Heart left ventricle (tissue), 16 donors: ENCODE measurements at places on chromosomes 4 and X. TPM values are rescaled to one million over a fixed set of nuclear protein-coding genes. Genes with fewer than 3 reads are reported as not detected.
A peak's percentile ranks its signal among the peaks of the same experiment; 100 is the strongest.

DNA sequence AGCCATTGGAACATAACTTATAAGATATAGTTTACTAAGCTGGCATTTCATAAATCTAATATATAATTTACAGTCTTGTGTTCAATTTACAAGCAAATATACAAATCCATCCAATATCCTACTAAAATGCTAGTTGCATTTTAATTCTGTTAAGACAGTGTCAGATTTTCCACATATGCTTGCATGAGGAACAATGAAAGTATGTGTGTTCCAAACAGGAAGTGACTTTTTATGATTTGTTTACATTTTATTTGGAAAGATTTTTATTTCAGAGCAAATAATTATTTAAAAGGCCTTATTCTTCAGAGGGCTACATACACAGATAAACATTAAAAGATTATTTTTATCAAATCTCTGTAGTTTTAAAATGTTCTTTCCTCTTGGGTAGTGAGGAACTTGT, 130.1 kb downstream of the KLHL34 start:
- no peaks in the 10 kb centered on the region for H3K4me1 ChIP-seq
- no peaks in the 10 kb centered on the region for H3K27me3 ChIP-seq
- no peak overlapping the region for H3K27ac ChIP-seq
- H3K4me3 ChIP-seq, result no peak overlapping the region
- no peaks in the 10 kb centered on the region for H3K36me3 ChIP-seq

Gene CSN2
- not detected for total RNA-seq

GRCh38 chr4:114659386-114660008, 60.9 kb downstream of the UGT8 start:
- no peaks in the 10 kb centered on the region for H3K4me1 ChIP-seq
- DNase-seq, result peak; percentile 27
- H3K27ac ChIP-seq, result no peak overlapping the region
- H3K4me3 ChIP-seq, result no peak overlapping the region
- no peaks in the 10 kb centered on the region for H3K27me3 ChIP-seq
- no peaks in the 10 kb centered on the region for H3K36me3 ChIP-seq

Gene ETDB
- not detected for total RNA-seq

GRCh38 chr4:98542011-98542410, 116.4 kb downstream of the TSPAN5 start:
- no peaks in the 10 kb centered on the region for H3K36me3 ChIP-seq
- DNase-seq, result no peak
- H3K27ac ChIP-seq, result no peak overlapping the region
- no peaks in the 10 kb centered on the region for H3K27me3 ChIP-seq
- H3K4me1 ChIP-seq, result no peaks in the 10 kb centered on the region

- no peaks in the 10 kb centered on the region for H3K36me3 ChIP-seq
- H3K27ac ChIP-seq, result no peak overlapping the region
- H3K4me1 ChIP-seq, result no peaks in the 10 kb centered on the region
- no peak overlapping the region for H3K4me3 ChIP-seq
These were observed 28.9 kb upstream of the VEGFD start for GRCh38 chrX:15413101-15413500.

DNA sequence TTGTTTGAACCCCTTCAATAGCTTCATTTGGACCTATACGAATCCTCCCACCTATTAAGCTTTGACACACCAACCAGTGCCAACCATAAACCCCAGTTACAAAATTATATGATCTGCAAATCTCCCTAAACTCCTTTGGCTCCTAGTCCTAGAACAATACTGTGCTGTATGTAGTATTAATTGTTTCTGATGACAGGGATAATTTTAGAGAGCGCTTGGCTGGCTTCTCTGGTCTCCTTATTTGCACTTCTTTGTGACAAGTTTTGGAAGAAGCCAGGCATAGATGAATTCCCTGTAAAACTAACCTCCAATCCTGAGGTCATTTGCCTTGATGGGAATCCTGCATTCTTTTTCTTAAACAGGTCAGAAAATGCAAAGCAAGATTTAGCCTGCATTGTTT, 433.0 kb downstream of the PPARGC1A start:
- peaks cover 2% of the 10 kb centered on the region for H3K4me1 ChIP-seq
- H3K36me3 ChIP-seq, result no peaks in the 10 kb centered on the region
- H3K27me3 ChIP-seq, result no peaks in the 10 kb centered on the region
- H3K27ac ChIP-seq, result no peak overlapping the region
- no peak overlapping the region for H3K4me3 ChIP-seq
- DNase-seq, result no peak

Gene EFHC2
- total RNA-seq, result 15.6 TPM

Gene TRIM61
- 1.7 TPM for total RNA-seq

DNA sequence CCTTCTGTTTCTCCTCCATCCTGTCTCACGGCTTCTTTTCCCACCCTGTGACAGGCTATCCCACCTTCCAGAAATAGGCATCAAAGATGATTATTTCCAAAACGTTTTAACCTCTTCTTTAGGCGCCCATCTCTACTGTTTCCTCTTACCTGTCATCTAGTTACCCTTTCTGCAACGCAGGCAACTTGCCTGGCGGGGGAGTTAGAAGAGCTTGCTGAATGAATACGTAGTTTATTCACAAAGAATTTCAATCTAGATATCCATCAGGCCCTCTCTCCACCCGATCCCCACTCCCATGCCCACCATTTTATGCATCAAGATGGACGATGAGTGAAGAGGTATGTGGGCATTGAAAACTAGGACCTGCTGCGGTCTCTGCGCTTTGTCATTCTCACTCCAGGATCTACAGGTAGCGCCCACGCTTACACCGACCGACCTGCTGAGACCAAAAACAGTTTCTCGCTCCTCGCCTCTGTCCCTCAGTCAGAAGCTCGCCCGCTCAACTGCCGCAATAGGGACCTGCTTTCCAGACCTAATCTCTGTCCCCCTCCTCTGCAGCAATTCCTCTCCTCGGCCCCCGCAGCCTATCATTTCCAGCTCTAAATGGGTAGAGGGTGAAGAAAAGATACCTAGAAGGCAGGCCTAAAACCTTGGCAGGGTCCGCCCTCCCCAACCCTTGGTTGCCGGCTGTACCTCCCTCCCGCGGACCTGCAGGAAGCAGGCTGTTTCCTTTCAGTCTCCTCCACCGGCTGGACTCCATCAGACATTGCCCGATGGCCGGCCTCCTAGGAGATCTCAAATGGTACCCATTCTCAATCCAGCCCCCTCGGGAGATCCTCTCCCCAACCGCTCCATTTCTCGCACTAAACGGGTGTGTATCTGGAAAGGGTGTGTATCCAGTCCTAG, 624 bp downstream of the BEX5 start:
- H3K27ac ChIP-seq, result no peak overlapping the region
- no peaks in the 10 kb centered on the region for H3K36me3 ChIP-seq
- peak overlapping the region; percentile 49 for H3K4me3 ChIP-seq
- no peak for DNase-seq
- H3K4me1 ChIP-seq, result no peaks in the 10 kb centered on the region

DNA sequence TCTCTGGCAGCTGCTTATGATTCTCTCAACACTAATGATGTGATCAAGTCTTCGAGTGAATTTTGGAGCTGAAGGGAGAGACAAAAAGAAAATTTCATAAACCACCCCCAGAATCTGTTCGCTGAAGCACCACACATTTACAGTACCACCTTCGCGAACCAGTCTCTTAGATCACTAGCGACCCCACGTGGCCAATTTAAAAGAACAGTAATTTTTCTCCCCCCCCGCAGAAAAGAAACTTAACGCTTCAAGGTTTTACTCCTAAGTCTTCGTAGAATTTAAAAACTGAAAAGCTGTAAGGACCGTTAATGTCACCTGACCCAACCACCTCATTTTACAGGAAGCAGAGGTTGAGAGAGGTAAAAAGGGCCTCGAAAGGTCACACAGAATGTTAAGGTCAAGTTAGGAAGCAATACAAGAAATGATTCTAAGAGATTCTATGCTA, 187.5 kb downstream of the QDPR start:
- peaks cover 15% of the 10 kb centered on the region for H3K4me1 ChIP-seq
- no peaks in the 10 kb centered on the region for H3K36me3 ChIP-seq
- peak; percentile 30 for DNase-seq

- DNase-seq, result peak; percentile 37
- H3K27me3 ChIP-seq, result no peaks in the 10 kb centered on the region
- H3K36me3 ChIP-seq, result peaks cover 24% of the 10 kb centered on the region
- H3K27ac ChIP-seq, result no peak overlapping the region
- no peaks in the 10 kb centered on the region for H3K4me1 ChIP-seq
These were observed 32.1 kb upstream of the CPLX1 start for GRCh38 chr4:858041-858481.

Gene FAM149A
- 13.0 TPM for total RNA-seq

DNA sequence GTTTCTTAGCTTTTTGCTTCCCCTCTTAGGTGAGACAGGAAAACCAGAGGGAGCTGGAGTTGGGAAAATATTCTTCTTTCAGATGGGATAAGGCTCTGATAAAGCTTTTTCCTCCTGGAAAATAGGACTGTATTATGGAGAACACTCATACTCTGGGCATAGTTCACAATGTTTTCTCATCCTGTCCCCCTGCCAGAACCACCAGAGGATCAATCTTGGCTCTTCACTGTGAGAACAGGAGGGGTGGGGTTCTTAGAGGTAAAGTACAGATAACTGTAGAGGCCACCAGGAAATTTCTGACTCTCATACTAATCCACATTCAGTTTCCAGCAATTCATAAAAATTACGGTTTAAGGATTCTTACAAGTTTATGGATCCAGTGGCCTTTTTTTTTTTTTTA, 661.8 kb upstream of the MAGEB2 start:
- H3K4me3 ChIP-seq, result no peak overlapping the region
- H3K27me3 ChIP-seq, result no peaks in the 10 kb centered on the region
- no peaks in the 10 kb centered on the region for H3K4me1 ChIP-seq
- no peak overlapping the region for H3K27ac ChIP-seq
- no peak for DNase-seq

DNA sequence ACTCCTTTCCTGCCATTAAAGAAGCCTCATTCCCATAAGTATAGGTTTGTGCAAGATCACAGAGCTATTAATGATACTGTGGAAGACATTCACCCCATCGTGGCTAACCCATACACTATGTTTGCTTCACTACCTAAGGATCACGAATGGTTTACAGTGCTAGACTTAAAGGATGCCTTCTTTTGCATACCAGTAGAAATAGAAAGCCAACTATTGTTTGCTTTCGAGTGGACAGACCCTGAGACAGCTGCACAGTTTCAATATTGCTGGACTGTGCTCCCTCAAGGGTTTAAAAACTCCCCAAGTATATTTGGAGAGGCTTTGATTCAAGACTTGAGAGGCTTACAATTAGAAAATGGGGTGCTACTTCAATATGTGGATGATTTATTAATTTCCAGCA, 16.0 kb upstream of the PAPSS1 start:
- H3K4me3 ChIP-seq, result no peak overlapping the region
- peaks cover 7% of the 10 kb centered on the region for H3K4me1 ChIP-seq
- no peaks in the 10 kb centered on the region for H3K36me3 ChIP-seq
- no peak overlapping the region for H3K27ac ChIP-seq
- no peaks in the 10 kb centered on the region for H3K27me3 ChIP-seq
- DNase-seq, result no peak

- no peak for DNase-seq
- no peaks in the 10 kb centered on the region for H3K36me3 ChIP-seq
- H3K4me3 ChIP-seq, result no peak overlapping the region
- no peak overlapping the region for H3K27ac ChIP-seq
These were observed 78.0 kb downstream of the GUCY2F start for GRCh38 chrX:109403922-109404321.

Gene STS
- total RNA-seq, result 7.7 TPM

Gene RAB33A
- 0.80 TPM for total RNA-seq

Gene TCP11X2
- total RNA-seq, result not detected

DNA sequence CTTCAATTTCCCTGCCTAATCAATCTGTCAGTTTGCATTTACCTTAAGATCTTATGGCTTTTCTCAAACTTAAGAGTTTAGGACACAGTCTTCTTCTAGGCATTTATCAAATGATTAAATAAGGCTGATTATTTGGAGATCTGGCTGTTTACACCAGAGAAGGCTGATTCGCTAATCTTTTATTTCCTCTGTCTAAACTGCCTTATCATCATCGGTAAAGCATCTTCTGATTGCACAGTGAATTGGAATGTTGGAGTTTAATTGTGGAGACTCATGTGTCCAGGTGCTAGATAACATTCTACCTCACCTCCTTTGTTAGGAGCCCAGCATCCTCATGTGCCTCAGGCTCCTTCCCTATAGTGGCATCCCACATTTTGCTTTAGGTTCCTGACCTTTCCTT, 100.3 kb upstream of the DDIT4L start:
- H3K27ac ChIP-seq, result no peak overlapping the region
- DNase-seq, result no peak
- H3K36me3 ChIP-seq, result no peaks in the 10 kb centered on the region
- no peak overlapping the region for H3K4me3 ChIP-seq
- no peaks in the 10 kb centered on the region for H3K27me3 ChIP-seq

DNA sequence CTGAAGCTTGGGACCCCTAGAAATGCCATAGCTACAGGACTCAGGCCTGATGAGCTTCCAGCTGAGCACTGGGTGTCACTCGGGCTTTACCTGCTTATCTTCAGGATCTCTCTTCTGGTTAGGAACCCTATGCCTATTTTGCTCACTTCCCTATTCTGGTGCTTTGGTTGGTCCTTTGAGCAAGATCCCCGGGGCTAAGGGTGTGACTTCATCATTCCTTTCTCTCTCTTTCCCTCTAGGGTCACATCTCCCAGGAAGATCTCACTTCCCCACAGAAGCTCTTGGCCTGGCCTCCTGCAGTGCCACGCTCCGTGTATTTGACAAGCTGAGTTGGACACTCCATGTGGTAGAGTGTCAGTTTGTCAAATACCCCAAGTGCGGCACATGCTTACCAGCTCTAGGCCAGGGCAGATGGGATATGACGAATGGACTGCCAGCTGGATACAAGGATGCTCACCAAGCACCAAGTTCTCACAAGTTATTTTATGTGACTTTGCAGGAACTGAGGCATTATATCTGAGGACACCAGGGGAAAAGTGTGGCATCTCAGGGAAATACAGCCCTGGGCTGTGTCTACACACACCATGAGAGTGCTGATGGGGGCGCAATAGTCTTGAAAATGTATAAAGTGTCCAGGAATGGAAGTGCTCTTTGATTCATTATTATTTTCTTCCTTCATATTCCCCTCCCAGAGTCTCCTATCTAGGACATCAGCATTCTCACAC, 21.1 kb downstream of the VSIG4 start:
- no peaks in the 10 kb centered on the region for H3K4me1 ChIP-seq
- no peak overlapping the region for H3K4me3 ChIP-seq
- H3K36me3 ChIP-seq, result peaks cover 8% of the 10 kb centered on the region

Gene GPR119
- not detected for total RNA-seq
